CD8-positive, alpha-beta memory T cell (primary cell): ENCODE measurements at places on chromosomes 2 and 18.

DNA sequence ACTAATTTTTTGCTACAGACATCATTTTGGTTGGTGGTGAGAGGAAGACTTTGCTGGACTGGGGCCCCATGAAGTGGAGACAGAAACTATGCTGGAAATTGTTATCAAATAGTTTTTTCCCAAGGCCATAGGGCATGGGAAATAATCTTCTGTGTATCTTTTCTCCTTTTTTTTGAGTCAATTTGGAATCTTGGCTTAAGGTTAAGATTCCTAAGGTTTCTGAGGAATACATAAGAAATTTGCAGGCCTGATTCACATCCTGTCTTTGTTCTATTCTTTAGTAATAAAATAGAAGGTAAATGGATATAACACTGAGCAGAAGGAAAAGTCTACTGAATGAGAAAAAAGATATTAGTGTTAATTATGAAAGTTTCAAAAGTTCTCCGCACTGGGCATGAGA is 16.6 kb downstream of the SMC6 start:
- H3K27ac ChIP-seq = no peak overlapping the region
- no peaks in the 10 kb centered on the region for H3K27me3 ChIP-seq
- H3K4me1 ChIP-seq = no peaks in the 10 kb centered on the region
- H3K4me3 ChIP-seq = no peak overlapping the region

DNA sequence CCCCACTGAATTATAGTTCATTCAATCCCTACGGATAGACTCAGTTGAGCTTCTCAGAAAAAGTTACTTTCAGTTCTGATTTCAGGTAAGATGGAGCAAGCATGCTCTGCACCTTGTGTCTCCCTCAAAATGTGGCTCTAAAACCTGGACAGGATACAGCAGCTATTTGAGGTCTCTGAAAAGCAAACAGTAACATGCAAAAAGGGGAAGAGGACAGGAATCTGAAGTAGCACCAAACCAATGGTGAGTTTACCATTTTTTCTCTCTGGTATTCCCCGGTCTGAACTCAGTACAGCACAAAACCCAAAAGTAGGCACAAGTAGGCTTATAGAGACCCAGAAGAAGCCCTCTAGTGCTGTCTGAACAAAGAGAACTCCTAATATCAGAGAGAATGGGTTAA is 34.1 kb downstream of the LANCL1 start:
- no peak overlapping the region for H3K27ac ChIP-seq
- no peak for DNase-seq
- H3K36me3 ChIP-seq = peaks cover 22% of the 10 kb centered on the region
- H3K4me1 ChIP-seq = no peaks in the 10 kb centered on the region
- no peaks in the 10 kb centered on the region for H3K27me3 ChIP-seq

DNA sequence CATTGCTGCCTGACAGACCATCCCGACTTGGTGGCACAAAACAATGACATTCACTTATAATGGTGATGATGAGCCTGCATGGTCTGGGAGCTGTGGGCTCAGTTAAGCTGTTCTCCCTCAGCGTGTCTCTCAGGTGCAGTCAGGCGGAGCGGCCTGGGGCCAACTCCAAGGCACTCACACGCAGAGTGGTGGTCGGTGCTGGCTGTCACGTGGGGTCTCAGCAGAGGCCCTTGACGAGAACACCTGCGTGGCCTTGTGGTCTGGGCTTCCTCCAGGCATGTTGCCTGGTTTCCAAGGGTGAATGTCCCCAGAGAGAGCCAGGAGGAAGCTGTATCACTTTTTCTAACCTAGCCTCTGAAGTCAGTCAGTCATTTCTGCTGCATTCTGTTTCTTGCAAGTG is 29.8 kb downstream of the ARMC9 start:
- no peak for DNase-seq
- no peaks in the 10 kb centered on the region for H3K4me1 ChIP-seq
- no peaks in the 10 kb centered on the region for H3K36me3 ChIP-seq
- no peak overlapping the region for H3K4me3 ChIP-seq

DNA sequence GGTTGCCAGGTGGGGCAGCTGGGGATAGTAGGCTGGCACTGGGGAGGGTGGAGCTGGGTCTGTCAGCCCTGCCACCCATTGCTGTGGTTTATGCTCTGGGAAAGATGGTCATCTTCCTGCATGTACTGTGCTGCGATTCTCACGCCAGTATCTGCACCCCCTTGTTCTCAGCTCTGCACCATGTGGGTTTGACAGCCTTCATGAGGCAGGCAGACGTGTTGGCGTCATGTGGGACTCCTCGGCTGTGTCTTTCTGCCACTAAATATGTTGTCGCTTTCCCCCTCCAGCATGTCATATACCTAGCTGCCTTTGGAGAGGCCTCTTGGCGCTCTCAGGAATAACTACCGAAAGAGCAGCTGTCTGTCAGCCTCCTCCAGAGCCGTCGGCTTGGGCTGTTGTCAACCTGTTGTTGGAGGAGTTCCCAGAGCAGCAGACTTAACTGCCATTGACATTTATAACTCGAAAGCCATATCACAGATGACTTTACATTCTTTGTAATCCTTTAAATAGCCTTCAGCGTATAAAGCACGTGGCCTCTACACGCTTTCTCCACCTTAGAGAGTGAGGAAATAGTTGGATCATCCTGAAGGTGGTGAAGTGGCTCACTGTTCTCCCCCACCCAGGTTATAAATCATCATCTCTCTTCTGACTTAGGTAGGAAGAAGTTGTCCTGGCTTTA is 80.4 kb upstream of the MGAT5 start:
- no peak overlapping the region for H3K4me3 ChIP-seq
- H3K27me3 ChIP-seq = no peaks in the 10 kb centered on the region
- peaks cover 32% of the 10 kb centered on the region for H3K4me1 ChIP-seq
- H3K27ac ChIP-seq = no peak overlapping the region
- H3K36me3 ChIP-seq = no peaks in the 10 kb centered on the region
- no peak for DNase-seq

- no peak overlapping the region for H3K27ac ChIP-seq
- H3K36me3 ChIP-seq = no peaks in the 10 kb centered on the region
- DNase-seq = peak; percentile 90
- no peak overlapping the region for H3K4me3 ChIP-seq
- no peaks in the 10 kb centered on the region for H3K27me3 ChIP-seq
Measured at GRCh38 chr2:30711646-30712085, 95.6 kb downstream of the CAPN13 start.

DNA sequence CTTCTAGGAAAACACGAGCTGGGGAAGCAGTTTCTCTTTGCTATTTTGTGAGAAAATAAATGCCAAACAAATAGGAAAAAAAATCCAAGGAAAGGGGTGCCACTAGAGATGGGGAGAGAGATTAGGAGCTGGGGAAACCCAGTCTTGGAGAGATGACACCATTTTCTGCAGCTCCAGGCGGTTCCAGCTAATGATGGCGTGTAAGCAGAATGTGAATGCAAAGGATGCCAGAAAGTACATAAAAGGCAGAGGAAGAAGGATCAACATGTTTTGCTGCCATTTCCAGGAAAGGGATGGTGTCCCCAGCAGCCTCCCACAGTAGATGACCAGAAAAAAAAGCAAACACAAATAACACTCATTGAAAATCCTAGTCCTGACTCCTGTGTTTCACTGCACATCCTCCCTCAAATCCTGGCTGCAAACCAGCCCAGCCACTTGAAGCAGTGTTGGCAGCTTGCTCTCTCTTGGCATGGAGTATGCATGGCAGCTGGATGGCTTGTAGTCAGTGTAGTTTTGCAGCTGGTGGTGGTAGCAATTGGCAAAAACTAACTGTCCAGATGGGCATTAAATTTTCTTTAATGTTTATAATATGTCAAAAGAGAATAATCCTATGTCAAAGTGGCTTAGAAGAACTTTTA is 93.6 kb downstream of the FTCDNL1 start:
- H3K27ac ChIP-seq = no peak overlapping the region
- no peaks in the 10 kb centered on the region for H3K27me3 ChIP-seq
- DNase-seq = no peak

DNA sequence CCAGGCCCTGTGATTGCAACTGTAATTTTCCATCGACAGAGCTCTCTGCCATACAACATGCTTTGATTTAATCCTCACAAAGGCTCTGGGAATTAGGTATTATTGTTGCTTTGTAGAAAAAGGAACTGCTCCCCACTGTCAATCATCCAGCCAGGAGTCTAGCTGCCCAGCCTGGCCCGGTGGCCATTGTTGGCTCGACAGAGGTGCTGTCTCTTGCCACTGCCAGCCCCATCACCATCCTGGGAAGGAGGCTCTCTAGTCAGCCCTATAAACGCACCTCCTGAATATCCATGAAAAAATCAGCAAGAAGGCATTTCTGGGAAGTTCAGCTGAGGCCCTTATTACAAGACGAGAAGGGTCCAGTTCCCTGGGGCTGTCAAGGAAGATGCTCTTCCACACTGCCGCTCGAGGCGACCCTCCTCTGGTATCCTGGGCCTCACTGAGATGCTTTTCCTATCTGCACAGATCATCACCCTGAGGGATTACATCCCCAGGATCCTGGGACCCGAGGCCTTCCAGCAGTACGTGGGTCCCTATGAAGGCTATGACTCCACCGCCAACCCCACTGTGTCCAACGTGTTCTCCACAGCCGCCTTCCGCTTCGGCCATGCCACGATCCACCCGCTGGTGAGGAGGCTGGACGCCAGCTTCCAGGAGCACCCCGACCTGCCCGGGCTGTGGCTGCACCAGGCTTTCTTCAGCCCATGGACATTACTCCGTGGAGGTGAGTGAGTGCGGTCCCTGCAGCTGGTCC is 71.0 kb downstream of the TPO start:
- no peaks in the 10 kb centered on the region for H3K4me1 ChIP-seq
- H3K4me3 ChIP-seq = no peak overlapping the region
- H3K36me3 ChIP-seq = no peaks in the 10 kb centered on the region
- H3K27ac ChIP-seq = no peak overlapping the region
- DNase-seq = no peak

GRCh38 chr2:42232024-42232423 is 62.9 kb downstream of the EML4 start:
- H3K27ac ChIP-seq = no peak overlapping the region
- no peaks in the 10 kb centered on the region for H3K27me3 ChIP-seq
- no peak overlapping the region for H3K4me3 ChIP-seq
- peaks cover 46% of the 10 kb centered on the region for H3K4me1 ChIP-seq
- no peaks in the 10 kb centered on the region for H3K36me3 ChIP-seq

GRCh38 chr2:237524631-237525030 is 37.6 kb downstream of the MLPH start:
- DNase-seq = no peak
- no peaks in the 10 kb centered on the region for H3K27me3 ChIP-seq
- no peaks in the 10 kb centered on the region for H3K36me3 ChIP-seq
- H3K27ac ChIP-seq = no peak overlapping the region
- H3K4me1 ChIP-seq = no peaks in the 10 kb centered on the region

- H3K36me3 ChIP-seq = no peaks in the 10 kb centered on the region
- no peak for DNase-seq
- no peak overlapping the region for H3K27ac ChIP-seq
- no peaks in the 10 kb centered on the region for H3K4me1 ChIP-seq
- H3K4me3 ChIP-seq = no peak overlapping the region
Measured at GRCh38 chr2:192498747-192499146, 304.0 kb upstream of the TMEFF2 start.

- H3K27ac ChIP-seq = no peak overlapping the region
- no peak for DNase-seq
- no peaks in the 10 kb centered on the region for H3K4me1 ChIP-seq
Measured at GRCh38 chr18:33906046-33906445, 318.7 kb downstream of the NOL4 start.

GRCh38 chr2:23605236-23605635 is 220.3 kb downstream of the KLHL29 start:
- H3K27ac ChIP-seq = no peak overlapping the region
- H3K36me3 ChIP-seq = no peaks in the 10 kb centered on the region
- H3K4me1 ChIP-seq = no peaks in the 10 kb centered on the region
- no peak for DNase-seq
- no peak overlapping the region for H3K4me3 ChIP-seq

DNA sequence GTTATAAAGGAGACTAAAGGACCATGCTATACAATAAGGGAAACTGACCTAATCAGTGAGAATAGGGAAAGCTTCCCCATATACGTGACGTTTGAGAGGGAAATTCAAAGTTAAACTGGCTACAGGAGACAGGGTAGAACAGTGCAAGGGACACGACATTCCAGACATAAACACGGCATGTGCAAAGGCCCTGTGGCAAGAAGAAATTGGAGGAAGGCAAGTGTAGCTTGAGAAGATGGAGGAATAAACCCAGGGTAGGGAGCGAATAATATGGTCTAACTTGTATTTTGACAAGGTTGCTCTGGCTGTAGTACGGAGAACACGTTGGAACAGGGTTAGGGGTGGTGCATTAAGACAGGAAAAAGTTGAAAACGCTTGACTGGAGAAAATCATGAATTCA is 49.8 kb upstream of the RIOK3 start:
- H3K27ac ChIP-seq = no peak overlapping the region
- no peaks in the 10 kb centered on the region for H3K36me3 ChIP-seq
- H3K27me3 ChIP-seq = no peaks in the 10 kb centered on the region
- H3K4me3 ChIP-seq = no peak overlapping the region

GRCh38 chr18:10231220-10231619 is 223.2 kb upstream of the APCDD1 start:
- no peak for DNase-seq
- no peak overlapping the region for H3K27ac ChIP-seq
- no peaks in the 10 kb centered on the region for H3K4me1 ChIP-seq
- H3K27me3 ChIP-seq = no peaks in the 10 kb centered on the region

- no peaks in the 10 kb centered on the region for H3K36me3 ChIP-seq
- H3K27me3 ChIP-seq = no peaks in the 10 kb centered on the region
- no peak overlapping the region for H3K27ac ChIP-seq
- H3K4me1 ChIP-seq = no peaks in the 10 kb centered on the region
- H3K4me3 ChIP-seq = no peak overlapping the region
Measured at GRCh38 chr2:110794951-110795350, 62.6 kb downstream of the ACOXL start.

GRCh38 chr2:136411946-136412345 is 294.0 kb upstream of the CXCR4 start:
- DNase-seq = no peak
- H3K27ac ChIP-seq = no peak overlapping the region
- H3K36me3 ChIP-seq = no peaks in the 10 kb centered on the region
- H3K4me1 ChIP-seq = no peaks in the 10 kb centered on the region
- no peak overlapping the region for H3K4me3 ChIP-seq
- peaks cover 9% of the 10 kb centered on the region for H3K27me3 ChIP-seq

DNA sequence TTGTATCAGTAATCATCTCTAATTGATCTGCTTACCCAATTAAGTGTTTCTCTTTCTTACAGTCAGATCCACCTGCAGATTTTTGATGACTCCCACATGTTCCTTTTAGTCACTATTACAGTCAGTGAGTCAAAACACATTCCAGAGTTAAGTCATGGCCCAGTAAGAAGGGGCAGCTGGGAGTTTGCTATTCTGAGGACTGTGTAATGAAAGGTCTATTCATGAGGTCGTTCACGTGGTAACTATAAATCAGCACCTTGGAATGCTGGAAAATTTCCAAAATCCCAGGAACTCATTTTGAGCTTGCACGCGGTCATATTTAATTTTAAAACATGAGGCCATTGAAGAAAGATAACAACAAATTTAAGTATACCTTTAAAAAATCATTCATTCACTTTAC is 252.5 kb downstream of the XIRP2 start:
- H3K4me1 ChIP-seq = no peaks in the 10 kb centered on the region
- H3K27me3 ChIP-seq = no peaks in the 10 kb centered on the region
- no peak for DNase-seq
